Stimulated activated CD4-positive, alpha-beta T cell treated with anti-CD3 and anti-CD28 coated beads, Interleukin-2, amount 100 ng/mL, for 24 hours (primary cell): ENCODE measurements at places on chromosomes 4 and X.

- DNase-seq, result no peak
Observed at GRCh38 chr4:54402880-54403480, 173.9 kb downstream of the PDGFRA start.

DNA sequence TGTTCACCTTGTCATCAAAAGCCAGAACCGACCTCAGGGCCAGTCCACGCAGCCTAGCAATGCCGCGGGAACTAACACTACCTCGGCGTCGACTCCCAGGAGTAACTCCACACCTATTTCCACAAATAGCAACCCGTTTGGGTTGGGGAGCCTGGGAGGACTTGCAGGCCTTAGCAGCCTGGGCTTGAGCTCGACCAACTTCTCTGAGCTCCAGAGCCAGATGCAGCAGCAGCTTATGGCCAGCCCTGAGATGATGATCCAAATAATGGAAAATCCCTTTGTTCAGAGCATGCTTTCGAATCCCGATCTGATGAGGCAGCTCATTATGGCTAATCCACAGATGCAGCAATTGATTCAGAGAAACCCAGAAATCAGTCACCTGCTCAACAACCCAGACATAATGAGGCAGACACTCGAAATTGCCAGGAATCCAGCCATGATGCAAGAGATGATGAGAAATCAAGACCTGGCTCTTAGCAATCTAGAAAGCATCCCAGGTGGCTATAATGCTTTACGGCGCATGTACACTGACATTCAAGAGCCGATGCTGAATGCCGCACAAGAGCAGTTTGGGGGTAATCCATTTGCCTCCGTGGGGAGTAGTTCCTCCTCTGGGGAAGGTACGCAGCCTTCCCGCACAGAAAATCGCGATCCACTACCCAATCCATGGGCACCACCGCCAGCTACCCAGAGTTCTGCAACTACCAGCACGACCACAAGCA, 898 bp downstream of the UBQLN2 start:
- DNase-seq, result peak; percentile 42

DNA sequence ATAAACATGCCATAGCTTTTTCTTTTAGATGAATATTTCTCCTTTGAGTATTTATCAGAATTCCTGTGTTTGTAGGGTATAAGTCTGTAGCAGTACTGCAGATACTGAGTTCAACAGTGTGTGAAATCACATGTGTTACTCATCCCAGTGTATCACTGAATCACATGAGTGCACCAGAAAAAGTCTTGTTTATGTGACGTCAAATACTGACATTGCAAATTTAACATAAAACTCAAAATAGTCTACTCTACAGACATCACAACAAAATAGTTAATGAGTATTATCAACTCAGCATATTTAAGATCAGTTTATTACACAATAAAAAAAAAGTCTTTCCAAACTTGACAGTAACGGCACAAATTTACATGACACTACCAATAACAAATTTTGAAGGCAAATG, 221.3 kb downstream of the DCTD start:
- DNase-seq, result no peak

- DNase-seq, result no peak
Observed at GRCh38 chr4:135267148-135267865, 1065.7 kb upstream of the PABPC4L start.

GRCh38 chrX:3598709-3599108, 114.7 kb downstream of the PRKX start:
- DNase-seq, result no peak

- DNase-seq, result no peak
Observed at GRCh38 chr4:113823291-113823659, 61.7 kb upstream of the CAMK2D start.

GRCh38 chrX:150337536-150337935, 25.6 kb upstream of the MAMLD1 start:
- DNase-seq, result no peak

GRCh38 chr4:168440442-168441264, 39.6 kb downstream of the DDX60L start:
- no peak for DNase-seq

DNA sequence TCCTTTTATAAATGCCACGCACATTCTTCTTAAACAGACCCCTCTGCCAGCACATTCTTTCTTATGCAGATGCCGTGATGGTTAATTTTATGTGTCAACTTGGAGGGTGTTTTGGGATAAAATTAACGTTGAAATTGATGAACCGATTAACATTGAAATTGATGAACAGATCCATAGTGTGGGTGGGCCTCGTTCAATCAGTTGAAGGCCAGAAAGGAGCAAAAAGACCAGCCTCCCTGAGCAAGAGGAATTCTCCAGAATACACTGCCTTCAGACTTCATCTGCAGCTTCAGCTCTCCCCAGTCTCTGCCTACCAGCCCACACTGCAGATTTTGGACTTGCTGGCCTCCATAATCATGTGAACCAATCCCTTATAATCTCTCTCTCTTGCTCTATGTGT, 233.6 kb upstream of the BCOR start:
- DNase-seq, result no peak

DNA sequence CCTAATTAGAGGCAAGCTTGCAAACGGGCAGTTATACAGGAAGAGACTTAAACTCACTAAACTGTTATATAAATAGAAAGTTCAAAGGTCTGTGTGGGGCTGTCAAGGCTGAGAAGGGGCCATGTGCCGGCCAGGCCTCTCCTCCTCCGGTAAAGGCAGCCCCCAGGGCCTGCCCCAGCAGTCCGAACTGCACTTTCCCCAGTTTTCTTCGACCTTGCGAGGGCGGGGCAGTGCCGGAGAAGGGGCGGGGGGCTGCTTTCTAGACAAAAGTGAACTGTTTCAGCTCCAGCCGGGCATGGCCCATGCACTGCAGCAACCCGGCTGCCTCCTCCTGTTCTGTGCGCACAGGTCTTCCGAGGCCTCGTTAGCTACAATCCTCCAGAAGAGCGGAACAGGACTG, 4.1 kb downstream of the AFF2 start:
- no peak for DNase-seq

DNA sequence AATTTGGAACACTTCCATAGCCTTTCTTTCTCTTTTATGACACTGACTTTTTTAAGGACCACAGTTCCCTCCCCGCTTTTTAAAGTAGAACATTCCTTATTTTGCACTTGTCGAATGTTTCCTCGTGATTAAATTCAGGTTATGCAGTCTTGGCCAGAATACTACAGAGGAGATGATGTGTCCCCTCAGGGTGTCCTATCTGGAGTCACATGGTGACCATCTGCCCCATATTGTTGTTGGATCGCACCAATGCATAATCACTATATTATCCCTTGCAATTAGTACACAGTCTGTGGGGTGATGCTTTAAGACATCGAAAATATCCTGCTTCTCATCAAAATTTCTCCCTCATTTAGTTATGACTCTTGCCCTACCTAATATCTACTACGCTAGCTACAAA, 27.4 kb downstream of the WDFY3 start:
- DNase-seq, result no peak

DNA sequence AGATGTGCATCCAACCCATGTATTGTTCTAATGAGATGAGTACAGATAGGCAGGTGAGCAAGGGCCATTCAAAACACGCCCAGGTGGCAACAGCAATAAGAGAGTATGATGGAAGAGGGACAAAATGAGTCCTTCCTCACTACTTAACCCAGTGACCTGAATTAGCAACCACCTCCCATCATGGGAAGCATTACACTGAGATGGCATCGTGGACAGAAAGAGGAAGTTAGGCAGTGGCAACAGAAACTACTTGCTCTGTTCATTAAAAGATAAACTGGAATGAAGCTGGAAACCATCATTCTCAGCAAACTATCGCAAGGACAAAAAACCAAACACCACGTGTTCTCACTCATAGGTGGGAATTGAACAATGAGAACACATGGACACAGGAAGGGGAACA, 17.2 kb downstream of the RXFP1 start:
- DNase-seq, result no peak

GRCh38 chrX:10117864-10118377, 38.9 kb upstream of the CLCN4 start:
- DNase-seq, result no peak

GRCh38 chrX:103663981-103664762, 22.3 kb downstream of the MORF4L2 start:
- no peak for DNase-seq

DNA sequence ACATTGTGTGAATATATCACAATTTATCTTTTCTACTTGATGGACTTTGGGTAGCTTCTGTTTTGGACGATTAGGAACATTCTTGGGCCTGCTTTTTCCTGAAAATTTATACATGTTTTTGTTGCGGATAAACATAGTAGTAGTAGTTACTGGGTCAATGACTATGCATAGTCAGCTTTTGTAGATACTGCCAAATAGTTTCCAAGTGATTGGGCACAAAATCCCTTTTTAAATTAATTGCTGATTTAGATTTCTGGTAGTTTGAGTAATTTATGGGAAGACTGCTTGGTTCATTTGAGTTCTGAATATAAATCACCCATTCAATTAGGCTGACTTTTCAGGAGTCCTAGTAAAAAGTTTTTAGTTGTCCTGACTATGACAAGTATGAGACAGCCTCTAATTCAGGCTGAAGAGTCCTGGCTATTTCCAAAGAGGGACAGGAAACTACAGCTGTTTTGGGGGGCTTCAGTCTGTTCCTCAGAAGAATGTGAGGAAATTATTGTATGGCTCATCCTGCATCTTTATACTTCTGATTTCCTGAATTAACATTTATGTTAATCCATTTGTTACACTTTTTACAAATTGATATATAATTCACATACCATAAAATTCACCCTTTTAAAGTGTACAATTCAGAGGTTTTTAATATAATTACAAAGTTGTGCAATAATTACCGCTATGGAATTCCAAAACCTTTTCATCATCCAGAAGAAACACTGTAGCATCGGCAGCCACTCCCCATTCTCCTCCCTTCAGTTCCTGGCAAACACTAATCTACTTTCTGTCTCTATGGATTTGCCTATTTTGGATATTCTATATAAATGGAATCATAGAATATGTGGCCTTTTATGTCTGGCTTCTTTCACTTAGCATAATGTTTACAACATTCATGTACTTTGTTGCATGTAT, 14.2 kb downstream of the LRP2BP start:
- no peak for DNase-seq

DNA sequence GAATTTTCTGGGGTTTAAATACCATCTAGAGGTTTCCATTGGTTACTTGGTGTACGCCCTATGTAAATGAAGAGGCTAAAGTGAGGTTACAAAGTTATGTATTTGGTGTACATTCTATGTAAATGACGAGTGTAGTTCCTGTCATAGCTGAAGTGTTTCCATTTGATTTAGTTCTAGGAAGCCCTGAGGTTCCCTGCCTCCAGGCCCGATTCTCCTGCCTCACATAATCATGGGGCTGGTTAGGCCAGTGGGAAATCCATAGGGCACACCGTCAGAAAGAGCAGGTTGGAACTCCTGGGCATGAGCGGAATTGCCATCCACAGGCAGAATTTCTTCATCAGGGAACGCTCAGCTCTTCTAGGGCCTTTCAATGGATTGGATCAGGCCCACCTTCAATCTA, 24.2 kb upstream of the HOPX start:
- no peak for DNase-seq

- no peak for DNase-seq
Observed at GRCh38 chr4:76644831-76645485, 209.9 kb downstream of the SHROOM3 start.

DNA sequence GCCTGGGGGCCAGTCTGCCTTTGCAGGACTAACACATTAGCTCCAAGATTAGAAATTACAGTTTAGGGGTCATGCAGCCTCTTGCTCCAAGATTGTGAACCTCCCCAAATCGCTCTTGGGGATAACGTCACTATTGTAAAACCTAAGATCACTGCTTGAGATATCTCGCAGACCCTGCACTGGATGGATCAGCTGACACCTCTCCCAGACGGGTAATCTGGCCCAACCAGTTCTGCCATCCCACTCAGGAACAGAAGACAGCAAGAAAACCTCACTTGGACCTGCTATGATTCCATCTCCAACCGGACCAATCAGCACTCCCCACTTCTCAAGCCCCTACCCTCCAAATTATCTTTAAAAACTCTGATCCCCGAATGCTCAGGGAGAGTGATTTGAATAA, 431.2 kb downstream of the GPM6A start:
- DNase-seq, result no peak

GRCh38 chr4:121977251-121978171, 25.7 kb upstream of the TRPC3 start:
- no peak for DNase-seq

GRCh38 chr4:91258326-91258725, 1045.4 kb upstream of the GRID2 start:
- no peak for DNase-seq

DNA sequence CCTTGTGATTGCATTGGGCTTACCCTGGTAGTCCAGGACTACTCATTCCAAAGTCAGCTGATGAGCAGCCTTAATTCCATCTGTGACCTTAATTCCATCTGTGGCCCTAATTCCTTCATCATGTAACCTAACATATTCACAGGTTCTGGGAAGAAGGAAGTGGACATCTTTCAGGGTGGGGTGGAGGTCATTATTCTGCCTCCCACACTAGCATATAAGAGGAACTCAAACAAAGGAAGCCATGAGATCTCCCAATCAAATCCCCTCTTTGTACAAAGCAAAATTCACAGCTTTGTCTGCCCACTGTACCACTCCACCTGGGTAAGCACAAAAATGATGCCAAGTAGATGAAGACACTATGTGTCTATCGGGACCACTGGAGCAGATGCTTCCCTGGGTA, 87.3 kb downstream of the SLC2A9 start:
- DNase-seq, result no peak

DNA sequence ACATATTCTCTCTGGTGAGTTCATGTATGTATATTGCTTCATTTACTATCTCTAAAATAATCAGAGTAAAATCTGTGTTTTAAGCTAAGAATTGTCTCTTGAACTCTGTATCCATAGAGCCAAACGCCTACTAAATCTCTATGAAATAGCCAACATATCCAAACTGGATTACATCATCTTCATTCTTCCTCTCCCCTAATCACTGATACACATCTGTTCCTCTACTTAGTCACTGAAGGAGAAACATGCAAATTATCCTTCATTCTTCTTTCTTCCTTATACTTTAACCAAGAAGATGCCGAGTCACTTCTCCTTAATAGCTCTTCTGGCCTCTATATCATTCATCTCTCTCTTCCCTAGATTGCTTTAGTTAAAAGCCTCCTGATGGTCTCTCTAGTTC, 630.4 kb upstream of the FTHL17 start:
- no peak for DNase-seq

GRCh38 chr4:169099771-169100180, 89.7 kb upstream of the CBR4 start:
- DNase-seq, result no peak

GRCh38 chr4:185534866-185535611, at the start of gene PDLIM3:
PDLIM3 (minus strand) TSS chr4:185535507; CDS start chr4:185535434, 73 bp downstream.
- no peak for DNase-seq
